ENCODE measurements at places on chromosomes 11 and 22.

DNA sequence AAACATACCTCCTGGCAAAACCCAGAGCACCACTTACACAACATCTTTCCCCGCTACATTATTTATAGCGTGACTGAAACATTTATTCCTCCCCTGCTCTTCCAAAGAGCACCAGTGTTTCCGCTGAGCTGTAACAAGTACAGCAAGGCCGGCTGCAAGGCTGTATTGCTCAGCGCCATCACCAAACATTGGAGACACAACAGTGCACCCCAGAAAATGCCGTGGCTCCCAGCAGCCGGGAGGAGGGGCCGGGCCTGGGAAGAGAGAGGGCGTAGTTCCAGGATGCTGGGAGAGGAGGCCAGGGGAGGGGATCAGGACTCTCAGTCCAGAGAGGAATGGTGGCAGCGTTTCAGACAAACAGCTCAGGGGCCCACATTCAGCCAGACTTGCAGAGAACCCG, 133.2 kb downstream of the DSCAML1 start:
- DNase-seq = peak; percentile 7

- no peak for DNase-seq
Measured at GRCh38 chr11:44530413-44531115, 34.9 kb upstream of the CD82 start.

- no peak for DNase-seq
Measured at GRCh38 chr22:44906999-44907644, 102.7 kb downstream of the PHF21B start.

- no peak for DNase-seq
Measured at GRCh38 chr11:96413408-96413807, 23.6 kb downstream of the JRKL start.

DNA sequence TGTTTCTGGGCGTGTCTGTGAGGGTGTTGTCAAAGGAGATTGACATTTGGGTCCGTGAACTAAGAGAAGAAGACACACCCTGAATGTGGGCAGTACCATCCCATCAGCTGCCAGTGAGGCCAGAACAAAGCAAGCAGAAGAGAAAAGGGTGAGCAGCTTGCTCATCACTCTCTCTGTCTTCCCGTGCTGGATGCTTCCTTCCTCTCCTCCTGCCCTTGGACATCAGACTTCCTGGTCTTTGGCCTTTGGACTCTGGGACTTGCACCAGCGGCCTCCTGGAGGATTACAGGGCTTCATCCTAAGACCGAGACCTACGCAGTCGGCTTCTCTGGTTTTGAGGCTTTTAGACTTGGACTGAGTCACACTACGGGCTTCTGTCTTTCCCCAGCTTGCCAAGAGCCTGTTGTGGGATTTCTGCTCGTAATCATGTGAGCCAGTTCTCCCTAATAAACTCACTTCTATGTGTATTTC, 18.8 kb downstream of the APOL2 start:
- peak; percentile 36 for DNase-seq

DNA sequence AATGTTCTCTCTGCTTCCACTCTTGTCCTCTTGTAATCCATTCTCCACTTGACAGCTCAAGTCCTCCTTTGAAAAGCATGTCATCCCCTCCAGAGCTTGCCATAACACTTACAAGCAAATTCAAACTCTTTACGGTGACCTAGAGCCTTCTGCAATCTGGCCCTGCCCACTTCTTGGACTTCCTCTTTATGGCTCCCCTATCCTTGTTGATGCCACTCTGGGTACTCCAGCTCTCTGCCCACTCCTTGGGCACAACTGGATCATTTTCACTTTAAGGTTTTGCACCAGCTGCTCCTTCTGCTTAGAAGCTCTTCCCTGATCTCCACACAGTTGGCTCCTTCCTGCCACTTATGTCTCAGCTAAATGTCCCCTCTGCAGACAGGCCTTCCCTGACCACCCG, 217.9 kb downstream of the DSCAML1 start:
- no peak for DNase-seq

DNA sequence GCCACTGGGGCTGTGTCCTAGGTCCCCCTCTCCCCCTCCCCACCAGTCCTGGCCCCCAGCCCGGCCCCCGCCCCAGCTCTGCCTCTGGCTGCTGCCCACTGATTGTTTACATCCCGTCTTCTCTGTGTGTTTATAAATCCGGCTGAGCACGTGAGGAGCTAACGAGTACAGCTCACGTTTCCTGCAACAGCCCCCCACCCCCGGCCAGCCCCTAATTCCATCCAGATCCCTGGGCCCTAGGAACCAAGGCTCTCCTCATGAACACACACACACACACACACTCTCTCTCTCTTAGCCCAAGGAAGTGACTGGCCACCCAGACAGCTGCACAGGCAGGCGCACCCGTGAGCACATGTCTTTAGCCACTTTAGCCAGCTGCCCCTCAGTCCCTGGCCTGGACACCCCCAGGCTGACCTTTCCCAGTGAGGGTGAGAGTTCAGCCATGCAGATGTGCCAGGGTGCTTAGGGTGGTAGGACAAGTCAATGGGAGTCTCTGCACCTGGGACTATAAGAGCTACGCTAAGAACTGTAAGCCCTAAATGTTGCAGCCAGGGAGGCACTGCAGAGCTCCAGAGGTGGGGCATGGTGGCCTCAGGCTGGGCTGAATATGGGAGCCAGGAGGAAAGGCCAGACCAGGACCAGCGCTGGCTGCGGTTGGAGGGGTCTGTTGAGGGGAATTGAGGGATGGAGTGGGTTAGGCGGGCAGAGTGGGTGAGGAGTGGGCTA, 2.9 kb downstream of the CLCF1 start:
- DNase-seq = no peak

Data from astrocyte of the hippocampus (primary cell).